ENCODE measurements at places on chromosomes 2 and 18.

DNA sequence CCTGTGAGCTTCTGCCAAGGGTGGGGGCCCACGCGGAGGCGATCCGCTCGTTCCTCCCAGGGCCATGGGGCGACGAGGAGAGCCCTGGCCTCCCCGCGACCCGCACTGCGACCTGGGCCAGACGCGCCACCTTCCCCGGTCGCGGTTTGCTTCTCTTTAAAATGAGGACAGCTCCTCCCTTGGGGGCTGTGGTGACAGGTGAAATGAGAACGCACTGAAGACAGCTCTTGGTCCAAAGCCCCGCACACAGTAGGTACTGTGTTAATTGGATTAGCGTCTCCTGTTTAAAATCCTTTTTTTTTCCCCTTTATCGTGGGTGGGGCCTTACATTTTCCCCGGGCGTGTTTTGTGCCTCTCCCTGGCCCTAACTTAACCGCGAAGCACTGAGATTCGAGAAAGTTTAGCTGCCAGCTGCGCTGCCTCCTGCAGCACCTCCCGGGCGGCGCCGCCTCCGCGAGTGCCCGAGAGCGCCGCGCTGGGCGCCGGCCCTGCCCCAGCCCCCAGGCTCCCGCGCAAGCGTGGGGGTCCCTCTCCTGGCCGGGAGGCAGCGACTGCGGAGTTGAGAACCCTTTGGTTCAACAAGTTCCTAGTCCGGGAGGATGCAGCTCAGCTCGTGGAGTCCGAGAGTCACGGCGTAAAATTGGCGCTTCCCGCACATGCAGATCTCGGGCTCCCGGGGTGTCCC is 1.1 kb downstream of the HPCAL1 start:
- no peak for DNase-seq

DNA sequence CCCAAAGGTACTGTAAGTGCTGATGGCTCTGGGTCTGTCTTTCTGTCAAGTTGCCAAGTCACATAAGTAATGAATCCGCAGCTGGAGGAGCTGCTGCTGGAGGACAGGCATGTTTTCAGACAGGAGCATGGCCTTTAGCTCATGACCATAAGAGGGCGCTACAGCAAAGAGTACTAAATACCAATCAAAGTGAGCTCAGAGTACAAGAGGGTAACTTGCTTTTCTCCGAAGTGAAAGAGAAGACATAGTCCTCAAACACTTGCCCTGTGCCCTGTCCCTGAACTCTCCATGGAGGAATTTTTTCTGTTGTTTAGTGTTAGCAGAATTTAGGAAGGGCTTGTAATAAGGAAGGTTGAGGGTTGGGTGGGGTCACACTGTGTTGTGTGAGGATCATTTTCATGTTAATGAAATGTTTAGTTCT is 58.0 kb upstream of the EML6 start:
- peak; percentile 48 for DNase-seq

DNA sequence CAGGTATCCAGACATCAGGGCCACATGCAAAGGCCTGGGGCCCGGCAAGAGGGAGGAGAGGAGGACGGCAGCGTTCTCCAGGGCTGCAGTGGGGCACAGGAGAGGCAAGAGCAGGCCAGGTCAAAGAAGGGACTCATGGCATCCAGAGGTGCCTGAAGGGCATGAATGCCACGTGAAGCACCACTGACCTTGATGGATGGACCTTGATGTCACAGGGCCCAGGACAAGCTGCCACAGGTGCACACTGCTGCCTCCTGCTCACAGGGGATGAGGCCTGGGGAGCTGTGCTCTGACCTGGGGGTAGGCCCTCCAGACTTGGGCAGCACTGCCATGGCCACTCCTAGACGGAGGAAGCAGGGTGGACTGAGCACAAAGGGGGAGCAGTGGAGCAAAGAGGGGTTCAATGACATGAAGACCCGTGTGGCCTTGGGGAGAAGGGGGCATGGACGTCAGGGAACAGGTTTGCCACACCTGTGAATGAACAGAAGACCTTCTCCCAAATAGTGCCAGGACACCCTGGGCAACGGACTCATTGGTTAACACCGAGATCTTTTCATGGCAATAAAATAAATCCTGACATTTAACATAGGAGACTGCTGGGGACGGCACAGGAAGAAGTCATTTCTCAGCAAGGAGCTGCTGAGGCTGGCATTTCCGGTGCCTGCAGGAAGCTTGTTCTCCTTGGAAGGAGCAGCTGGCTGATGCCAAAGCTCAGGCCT is 65.6 kb downstream of the EMX1 start:
- no peak for DNase-seq

DNA sequence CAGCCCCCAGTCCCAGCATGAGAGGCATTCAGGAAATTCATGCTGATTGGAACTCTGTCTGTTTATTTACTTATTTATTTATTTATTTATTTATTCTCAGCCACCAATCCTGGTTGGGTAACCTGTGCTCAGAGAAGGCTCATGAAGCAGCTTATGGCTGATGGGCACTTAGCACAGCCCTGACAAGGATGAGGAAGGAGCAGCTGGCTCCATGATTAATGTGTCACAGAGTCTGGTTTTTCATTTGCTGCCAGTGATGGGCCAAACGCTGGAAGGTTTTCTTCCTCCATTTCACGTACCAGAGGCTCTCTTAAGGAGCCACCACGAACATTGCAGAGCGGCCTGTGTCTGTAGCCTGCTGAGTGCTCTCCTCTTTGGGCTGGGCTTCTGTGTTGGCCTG is 28.3 kb upstream of the KCNS3 start:
- no peak for DNase-seq

DNA sequence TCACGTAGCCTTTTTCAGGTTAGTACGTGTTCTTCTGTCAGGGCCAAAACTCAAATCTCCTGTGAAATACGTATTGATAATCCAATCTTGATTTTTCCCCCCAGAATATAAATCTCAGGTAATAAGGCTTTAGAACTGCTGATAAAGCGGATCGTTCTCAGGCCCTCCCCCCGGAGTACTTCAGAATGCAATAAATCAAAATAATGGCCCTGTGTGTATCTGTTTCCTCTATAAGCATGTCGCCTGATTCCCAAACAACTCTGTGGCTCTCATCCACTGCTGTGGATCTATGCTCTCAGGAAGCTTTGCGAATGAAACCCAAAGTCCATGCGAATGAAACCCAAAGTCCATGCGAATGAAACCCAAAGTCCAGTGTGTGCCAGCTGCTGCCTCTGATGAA is 49.4 kb downstream of the IMPA2 start:
- no peak for DNase-seq
